Ovary (tissue), 10 donors: ENCODE measurements at places on chromosomes 1 and 21.

DNA sequence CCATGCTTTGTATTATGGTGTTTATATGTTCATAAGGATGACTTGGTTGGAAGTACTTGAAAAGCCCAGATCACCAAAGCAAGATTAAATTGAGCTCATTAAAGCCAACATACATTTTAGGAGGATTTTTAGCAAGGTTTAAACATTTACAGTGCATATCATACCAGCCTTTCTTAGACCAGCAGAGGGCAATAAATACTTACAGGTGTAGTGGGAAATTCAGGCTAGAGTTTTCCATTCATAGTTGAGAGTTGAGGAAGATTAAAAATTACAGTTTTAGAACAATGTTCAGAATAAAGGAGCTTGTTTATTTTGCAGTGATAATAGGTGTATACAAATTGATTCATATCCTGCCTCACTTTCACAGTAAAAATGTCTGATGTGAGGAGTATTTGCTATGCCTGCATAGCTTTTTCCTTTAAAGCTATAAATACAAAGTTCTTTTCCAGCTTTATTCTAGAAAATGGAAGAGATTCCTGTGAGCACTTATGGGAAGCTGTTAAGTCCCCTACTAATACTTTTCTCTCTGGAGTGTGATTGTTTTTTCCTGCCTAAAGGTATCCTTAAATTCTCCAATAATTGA is 35.3 kb downstream of the DTL start:
- H3K27me3 ChIP-seq, result no peaks in the 10 kb centered on the region
- no peak overlapping the region for H3K27ac ChIP-seq
- H3K4me1 ChIP-seq, result no peaks in the 10 kb centered on the region
- DNase-seq, result no peak

DNA sequence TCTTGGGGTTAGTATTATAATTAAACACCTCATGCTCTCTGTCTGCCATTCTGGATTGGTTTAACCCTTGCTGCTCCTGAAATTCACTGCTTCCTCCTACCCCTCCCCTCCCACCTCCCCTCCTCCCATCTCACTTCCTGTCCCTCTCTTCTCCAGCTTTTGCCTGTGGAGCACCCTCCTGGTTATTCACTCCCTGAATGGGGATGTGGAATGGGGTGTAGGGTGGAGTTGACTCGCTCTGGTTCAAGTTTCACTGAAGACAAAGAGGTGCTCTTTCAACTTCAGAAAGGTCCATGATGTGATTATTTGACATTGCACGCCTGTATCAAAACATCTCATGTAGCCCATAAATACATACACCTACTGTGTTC is 160.5 kb downstream of the PLXNA2 start:
- H3K4me1 ChIP-seq, result peaks cover 5% of the 10 kb centered on the region
- no peak overlapping the region for H3K27ac ChIP-seq
- no peak for DNase-seq
- no peak overlapping the region for H3K4me3 ChIP-seq
- H3K36me3 ChIP-seq, result no peaks in the 10 kb centered on the region

DNA sequence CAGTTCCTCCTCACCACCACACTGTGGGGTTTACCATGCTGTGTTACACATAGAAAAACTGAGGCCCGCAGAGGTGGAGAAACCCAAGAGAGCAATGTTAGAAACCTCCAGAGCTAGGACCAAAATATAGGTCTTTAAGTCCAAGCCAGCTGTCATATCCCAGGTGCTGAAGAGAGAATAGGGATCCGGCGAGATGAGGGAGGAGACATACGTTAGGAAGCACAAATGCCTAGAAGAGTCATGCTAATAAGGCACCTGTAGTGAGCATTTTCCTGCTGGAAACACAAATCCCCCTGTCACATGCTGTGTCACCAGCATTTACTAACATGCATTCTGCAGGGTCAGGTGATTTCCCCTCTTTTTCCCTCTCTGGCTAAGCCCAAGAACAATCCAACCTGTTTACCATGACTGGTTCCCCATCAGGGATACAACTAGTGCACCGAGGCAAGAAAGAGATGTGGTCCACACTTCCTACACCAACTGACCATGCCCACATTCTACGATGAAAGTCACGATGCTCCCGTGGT is 168.6 kb upstream of the CAMK1G start:
- H3K27me3 ChIP-seq, result no peaks in the 10 kb centered on the region
- no peaks in the 10 kb centered on the region for H3K36me3 ChIP-seq
- H3K4me3 ChIP-seq, result no peak overlapping the region
- H3K27ac ChIP-seq, result no peak overlapping the region
- no peaks in the 10 kb centered on the region for H3K4me1 ChIP-seq
- DNase-seq, result no peak

GRCh38 chr1:237482777-237483176 is 407.9 kb downstream of the ZP4 start:
- H3K36me3 ChIP-seq, result no peaks in the 10 kb centered on the region
- H3K4me3 ChIP-seq, result no peak overlapping the region
- no peaks in the 10 kb centered on the region for H3K27me3 ChIP-seq
- H3K4me1 ChIP-seq, result no peaks in the 10 kb centered on the region
- H3K27ac ChIP-seq, result no peak overlapping the region
- DNase-seq, result no peak

GRCh38 chr1:30728832-30729638 is 5.7 kb upstream of the MATN1 start:
- no peaks in the 10 kb centered on the region for H3K36me3 ChIP-seq
- no peak overlapping the region for H3K4me3 ChIP-seq
- no peaks in the 10 kb centered on the region for H3K27me3 ChIP-seq
- peaks cover 4% of the 10 kb centered on the region for H3K4me1 ChIP-seq
- DNase-seq, result no peak

GRCh38 chr1:10726355-10726754 is 70.1 kb downstream of the CASZ1 start:
- DNase-seq, result no peak
- H3K27me3 ChIP-seq, result no peaks in the 10 kb centered on the region
- no peak overlapping the region for H3K27ac ChIP-seq
- H3K4me3 ChIP-seq, result no peak overlapping the region
- H3K4me1 ChIP-seq, result no peaks in the 10 kb centered on the region
